ENCODE measurements at places on chromosomes 2 and 18.

DNA sequence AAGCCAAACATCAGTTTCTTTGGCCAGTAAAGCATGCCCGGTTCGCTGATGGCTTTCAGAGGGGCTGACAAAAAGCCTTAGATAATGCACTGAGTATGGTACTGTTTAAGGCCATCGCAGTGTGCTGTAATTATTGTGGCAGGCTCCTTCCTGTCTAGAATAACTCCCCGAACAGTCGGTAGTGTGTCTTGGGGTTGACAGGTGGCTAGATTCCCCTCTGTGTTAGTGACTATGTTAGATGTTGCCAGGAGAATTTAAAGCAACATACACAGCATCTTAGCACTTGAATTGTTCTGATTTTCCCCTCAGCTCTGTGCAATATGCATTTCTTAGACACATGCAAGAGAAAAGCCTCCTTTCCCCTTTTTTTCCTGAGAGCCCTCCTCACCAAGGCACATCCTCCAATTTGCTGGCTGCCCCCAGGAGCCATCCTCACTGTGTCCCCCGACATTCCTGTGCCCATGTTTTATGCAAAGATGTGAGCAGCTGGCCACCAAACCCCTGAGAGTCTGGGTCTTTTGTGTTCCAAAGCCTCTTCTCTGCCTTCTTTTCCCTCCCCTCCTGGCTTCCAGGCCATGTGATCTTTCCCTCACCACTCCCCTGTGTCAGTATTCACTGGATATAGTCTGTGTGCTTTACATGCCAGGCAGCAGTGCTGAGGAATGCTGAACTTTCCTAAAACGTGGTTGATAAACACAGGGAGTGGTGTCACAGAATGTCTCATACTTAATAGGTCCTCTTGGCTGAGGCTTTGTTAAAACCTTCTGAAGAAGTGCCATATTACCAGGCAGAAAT lies 331.5 kb downstream of the HRH4 start:
- no peak for DNase-seq

DNA sequence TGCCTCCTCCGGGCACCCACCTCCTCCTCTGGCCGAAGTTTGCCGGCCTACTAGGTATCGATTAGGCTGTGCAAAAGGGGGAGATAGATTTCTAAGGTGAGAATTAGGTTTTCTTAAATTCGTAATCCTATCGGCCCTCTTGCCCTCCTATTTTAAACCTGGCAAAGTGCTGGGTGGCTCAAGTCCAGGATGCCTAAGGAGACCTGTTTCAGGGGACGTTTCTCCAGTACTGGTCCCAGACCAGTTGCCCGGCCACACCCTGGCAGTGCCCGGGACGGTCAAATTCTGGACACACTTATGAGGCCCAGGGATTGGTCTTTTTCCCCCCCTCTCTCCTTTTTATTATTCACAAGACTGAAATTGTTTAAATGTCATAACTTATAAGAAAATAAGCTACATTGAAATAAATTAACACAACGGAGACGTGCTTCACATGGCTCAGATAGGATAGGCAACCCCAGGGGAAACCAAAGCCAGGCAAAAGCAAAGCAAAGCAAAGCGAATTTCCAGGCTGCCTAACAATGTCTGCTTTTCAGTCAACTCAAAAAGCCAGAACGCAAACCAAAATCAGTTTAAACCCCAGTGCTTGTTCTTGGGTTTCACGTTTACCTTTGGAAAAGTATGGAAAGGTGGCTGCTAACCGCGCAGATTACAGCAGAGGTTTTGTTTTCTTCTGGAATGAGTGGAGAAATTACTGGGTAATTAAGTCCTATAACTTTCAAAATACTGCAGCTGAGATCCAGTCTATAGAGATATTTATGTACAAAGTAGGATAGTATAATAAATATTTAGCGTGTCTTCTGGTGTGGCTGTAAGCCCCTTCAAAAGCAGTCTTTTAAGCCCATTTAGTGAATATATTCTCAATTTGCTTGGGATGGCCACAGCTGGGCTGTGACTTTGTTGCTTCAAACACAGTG lies 3.0 kb downstream of the GBX2 start:
- no peak for DNase-seq

- no peak for DNase-seq
Measured at GRCh38 chr18:27017901-27018500, 152.5 kb upstream of the AQP4 start.

DNA sequence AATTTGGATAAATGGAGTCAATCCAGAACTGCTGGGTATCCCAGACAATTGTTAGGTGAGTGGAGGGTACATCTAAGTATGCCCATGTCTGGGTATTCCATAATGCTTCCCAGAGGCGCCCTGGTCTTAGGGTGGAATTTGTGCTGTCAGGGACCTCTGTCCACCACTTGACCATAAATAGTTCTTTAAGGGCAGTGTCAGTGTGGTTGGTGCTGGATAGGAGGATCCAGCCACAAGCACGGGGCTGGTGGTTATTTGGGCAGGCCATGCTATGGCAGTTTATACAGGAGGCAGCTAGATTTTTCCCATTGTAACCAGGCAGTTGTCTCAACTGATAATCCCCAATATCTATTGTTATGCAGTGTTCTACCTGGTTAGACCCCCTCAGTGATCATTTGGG lies 104.4 kb upstream of the B3GNT2 start:
- no peak for DNase-seq

- DNase-seq: peak; percentile 15
Measured at GRCh38 chr18:45962461-45962860, 4.7 kb downstream of the EPG5 start.

GRCh38 chr2:12335995-12336394 lies 380.7 kb upstream of the TRIB2 start:
- no peak for DNase-seq

DNA sequence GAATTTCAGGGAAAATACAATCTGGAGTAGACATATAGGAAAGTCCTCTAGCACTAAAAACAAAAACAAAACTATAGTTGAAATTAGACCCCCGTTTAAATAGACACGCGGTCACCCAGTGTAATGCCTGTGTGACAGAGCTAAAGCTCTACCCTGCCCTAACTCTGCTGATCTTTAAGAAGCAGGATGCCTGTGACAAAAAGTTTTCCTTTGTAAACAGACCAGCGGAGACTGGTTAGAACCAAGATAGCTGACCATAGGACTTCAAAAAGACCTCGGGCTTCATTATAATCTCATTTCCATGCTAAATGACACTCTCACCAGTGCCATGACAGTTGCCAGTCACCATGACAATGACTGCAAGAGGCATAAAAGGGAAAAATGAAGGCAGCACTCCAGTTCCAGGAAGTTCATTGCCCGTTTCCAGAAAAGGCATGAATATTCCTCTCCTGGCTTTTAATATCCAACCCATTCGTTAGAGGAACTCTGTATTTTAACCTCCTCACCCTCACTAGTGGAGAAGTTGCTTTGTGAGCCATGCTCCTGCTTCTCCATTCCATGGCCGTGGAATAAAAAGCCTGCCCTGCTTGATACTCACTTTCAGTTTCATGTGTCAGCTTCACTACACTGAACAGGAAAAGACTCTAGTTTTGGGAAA lies 157.2 kb upstream of the COPS8 start:
- no peak for DNase-seq

DNA sequence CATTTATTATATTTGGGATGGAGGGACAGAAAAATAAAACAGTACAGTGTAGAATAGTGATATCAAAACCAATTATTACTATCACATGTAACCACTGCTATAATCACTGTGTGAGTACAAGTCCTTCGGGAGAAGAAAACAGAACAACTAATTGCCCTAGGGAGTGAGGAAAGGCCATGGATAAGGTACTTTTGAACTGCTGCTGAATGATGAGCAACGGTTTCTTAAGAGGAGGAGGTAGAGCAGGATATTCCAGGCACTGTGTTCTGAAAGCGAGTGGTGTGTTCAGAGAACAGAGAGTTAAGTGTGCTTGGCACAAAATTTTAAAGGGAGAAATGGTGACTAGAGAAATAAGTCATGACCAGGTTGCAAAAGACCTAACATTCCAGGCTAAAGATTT lies 134.2 kb downstream of the CALCRL start:
- DNase-seq: no peak

- DNase-seq: no peak
Measured at GRCh38 chr2:133992454-133992853, 261.4 kb upstream of the MGAT5 start.

DNA sequence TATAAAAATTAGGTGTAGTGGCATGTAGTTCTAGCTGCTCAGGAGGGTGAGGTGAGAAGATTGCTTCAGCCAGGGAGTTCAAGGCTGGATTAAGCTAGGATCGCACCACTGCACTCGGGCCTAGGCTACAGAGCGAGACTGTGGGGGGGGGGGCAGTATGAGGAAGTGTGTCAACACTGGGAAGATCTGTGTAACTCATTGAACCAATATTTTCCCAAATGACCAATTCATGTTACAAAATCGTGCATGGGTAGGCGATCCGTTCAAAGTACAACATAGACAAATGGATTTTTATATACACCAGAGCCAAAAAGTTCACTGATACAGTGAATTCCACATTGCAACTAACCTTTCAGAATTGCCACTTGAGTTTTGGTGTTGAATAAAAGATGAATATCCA lies 8.1 kb downstream of the SMAD4 start:
- no peak for DNase-seq

GRCh38 chr2:164542581-164543021 lies 78.7 kb downstream of the GRB14 start:
- DNase-seq: no peak

DNA sequence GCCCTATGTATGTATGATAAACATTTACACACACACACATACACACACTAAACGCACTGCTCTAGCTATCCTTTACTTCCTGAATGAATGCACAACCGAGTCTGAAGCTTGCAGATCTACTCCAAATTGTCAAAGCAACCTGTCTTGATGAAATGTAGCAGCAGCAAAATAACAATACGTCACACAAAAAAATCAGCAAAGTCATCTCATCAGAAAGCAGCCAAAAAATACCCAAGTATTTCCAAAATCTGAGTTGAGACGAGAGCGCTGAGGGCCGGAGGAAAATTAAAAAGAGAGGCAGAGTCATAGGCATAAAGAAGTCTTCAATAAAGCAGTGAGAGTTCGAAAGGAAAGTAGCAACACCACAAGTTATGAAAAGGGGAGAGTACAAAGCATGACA lies 67.7 kb downstream of the ZNF521 start:
- no peak for DNase-seq

DNA sequence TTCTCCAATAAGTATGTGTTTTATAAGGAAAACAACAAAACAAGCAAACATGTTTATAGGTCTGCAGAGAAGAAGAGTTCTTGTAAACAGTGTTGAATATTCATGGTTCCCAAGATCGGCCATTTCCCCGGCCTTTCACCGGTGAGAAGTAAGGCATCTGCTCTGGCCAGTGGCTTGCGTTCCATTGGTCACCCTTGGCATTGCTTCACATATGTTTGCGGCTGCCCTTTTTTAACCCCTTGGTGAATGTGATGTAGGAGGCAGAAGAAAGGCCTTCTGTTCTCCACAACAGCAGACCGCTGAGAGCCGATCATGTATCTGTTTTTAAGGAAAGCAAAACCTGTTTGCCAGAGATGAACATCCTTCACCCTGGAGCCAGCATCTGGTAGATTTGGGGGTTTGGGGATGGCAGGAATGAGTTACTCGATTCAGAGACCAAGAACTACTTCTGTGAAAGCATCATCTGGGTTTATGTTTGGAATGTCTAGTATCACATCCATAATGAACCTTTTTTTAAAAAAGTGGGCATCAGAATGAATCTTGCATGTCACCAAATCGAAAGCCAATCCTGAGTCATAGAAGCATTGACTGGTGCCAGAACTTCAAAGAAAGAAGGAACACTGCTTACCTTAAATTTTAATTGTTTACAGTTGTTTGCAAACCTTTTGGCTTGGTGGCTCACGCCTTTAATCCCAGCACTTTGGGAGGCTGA lies 112.3 kb downstream of the AGAP1 start:
- DNase-seq: no peak

DNA sequence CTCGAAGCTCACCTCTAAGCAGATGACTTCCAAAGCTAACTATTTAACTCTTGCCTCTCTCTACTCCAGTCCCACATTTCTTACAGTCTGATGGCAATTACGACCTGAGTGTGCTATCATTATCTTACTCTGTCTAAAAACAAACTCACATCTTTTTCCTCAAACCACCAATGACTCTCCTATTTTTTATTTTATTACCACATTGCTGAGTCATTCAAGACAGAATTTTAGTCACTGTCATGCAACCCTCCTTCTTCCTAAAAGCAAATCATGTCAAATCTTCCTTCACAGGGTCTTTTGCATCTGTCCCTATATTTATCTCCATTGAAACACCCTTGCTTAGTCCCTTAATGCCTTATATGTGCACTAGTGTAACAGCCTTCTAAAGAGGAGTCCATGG lies 34.6 kb upstream of the C2orf15 start:
- no peak for DNase-seq

DNA sequence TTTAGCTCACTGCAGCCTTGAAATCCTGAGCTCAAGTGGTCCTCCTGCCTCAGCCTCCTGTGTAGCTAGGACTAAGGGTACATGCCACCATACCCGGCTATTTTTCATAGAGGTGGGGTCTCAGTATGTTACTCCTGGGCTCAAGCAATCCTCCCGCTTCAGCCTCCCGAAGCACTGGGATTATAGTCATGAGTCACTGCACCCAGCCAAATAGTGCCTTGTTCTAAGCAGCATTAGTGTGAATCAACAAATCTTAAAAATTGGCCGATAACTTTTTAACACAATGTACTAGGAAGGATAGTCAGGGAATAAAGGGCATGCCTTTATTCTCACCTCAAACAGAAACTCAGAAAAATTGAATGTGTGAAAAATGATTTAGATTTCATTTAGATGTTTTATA lies 51.6 kb downstream of the XRCC5 start:
- DNase-seq: no peak

DNA sequence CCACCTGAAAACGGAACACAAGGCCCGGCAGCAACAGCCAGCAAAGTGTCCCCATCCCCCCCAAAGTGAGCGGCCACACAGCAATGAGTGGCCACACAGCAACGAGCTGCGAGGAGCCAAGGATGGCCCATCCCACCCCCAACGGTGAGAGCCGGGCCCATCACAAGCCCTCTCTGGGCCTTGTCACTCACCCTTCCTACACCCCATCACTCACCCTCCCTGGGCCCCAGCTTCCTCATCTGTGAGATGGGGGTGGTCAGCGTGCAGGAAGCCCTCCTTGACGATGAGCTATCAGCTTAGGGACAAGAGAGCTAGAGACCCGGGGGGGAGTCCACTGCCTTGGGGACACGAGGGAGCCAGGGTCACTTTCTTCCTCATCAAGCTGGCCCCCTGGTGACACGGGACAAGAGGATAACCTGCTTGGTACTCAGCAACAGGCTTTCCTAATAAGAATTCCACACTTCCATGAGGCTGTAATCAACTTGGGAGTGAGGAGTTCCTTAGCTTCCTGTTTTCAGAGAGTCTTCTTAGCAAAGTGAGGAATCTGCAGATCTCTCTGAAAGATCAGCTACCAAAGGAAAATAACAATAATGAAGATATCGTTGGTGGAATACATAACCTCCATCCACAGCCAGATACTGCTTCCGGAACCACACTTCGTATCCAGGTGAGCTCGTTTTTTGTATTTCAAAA lies 92.8 kb downstream of the HDAC4 start:
- no peak for DNase-seq

GRCh38 chr2:199818026-199818425 lies 33.0 kb downstream of the FTCDNL1 start:
- DNase-seq: no peak

DNA sequence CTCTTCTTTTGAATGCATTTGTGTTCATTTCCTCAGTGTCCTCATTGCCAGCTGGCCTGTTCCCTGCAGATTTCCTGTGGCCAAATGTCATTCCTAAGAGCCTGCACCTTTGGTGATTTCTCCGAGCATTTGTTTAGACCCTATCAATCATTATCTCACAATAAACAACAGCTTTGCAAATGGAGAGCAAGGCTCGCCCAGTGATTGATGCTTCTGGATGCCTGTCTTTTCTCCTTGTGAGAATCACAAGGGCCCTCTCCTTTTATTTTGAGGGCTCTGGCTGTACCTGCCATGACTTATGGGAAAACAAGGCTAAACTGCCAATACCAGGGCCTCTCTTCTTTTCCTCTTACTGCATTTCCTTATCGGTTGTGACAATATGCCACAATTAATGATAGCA lies 1454.4 kb upstream of the CELF4 start:
- no peak for DNase-seq

Data from stimulated activated CD4-positive, alpha-beta T cell treated with anti-CD3 and anti-CD28 coated beads, TNF-alpha, amount 100 ng/mL, for 24 hours (primary cell).